Sciatic nerve (tissue), 2 donors: ENCODE measurements at places on chromosomes 11 and 22.

- no peak for DNase-seq
Observed at GRCh38 chr11:59559886-59560285, 48.5 kb downstream of the OR4D9 start.

- DNase-seq: peak; percentile 84
Observed at GRCh38 chr11:109960831-109961230, 132.4 kb upstream of the ZC3H12C start.

DNA sequence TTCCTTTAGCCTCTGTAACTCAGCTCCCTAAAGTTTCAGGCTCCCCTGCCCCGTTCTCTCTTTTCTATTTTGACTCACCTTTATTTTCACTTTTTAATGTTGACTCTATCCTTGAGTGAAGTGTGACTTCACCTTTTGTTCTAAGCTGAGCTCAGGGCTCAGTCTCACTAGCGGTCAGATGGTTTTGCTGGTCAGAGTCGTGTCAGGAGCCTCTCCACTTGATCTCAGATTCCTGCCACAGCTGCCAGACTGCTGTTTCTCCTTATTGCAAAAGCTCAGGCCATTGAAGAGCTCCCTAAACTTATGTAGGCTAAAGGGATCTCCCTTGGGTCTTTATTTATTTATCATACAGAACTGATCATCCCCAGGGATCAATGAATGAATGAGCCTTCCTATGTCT, 13.7 kb upstream of the POU2AF2 start:
- no peak for DNase-seq

DNA sequence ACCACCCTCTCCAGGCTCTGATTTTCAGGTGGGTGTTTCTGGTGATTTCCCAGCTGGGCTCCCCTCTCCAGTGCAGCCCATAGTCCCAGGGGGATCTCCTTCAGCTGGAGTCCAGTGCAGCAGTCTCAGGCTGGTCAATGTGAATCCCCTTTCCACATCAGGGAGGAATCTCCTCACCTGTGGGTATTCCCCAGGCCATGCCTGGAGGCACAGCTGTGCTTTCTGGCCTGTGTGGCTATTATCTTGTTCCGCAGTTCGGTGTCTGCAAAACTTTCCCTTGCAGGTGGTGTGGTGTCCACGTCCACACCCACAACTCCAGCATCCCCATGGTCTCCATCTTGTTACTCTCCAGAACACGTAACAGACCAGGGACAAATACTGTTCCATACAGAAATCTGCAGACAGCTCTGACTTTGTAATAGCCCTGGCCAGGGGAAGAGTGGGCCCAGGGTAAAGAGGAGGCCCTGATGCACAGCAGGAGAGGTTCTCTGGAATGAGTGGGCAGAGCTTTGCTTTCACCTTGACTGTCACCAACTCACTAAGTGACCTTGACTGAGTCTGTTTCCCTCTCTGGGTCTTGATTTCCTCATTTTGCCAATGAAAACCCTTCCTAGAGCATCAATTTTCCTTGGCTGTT, 183.2 kb downstream of the CSNK2A3 start:
- DNase-seq: no peak

GRCh38 chr11:77126861-77127234, 1.2 kb upstream of the MYO7A start:
- DNase-seq: no peak

DNA sequence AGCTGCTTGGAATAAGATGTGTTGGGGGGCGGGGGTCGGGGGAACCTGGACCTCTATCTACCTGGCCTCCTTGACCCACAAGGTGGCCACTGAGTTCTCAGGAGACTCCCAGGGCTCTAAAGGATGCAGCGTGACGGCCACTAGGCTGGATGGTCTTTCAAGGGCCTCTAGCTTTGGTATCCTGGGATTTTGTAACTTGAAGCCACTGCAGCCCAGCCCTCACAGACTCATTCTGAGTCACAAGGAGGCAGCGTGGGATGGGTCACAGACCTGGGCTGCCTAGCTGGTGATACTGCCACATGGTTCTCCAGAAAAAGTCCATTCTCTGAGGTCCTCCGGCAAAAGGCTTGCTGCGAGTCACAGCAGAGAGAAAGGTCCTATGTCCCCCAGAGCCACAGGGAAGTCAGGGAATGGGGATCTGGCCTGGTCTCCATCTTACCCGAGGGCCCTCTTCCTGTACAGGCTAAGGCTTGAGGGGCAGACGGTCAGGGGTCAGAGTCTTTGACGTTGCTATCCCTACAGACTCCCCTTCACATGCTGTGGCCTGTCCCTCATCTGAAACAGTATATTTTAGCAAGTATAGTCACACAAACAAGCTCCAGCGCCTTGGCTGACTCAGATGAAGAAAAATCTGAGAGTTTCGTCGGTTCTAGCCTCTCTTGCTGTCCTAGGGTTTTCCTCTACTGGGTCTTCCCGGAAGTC, 52.4 kb downstream of the KCNC1 start:
- DNase-seq: no peak

DNA sequence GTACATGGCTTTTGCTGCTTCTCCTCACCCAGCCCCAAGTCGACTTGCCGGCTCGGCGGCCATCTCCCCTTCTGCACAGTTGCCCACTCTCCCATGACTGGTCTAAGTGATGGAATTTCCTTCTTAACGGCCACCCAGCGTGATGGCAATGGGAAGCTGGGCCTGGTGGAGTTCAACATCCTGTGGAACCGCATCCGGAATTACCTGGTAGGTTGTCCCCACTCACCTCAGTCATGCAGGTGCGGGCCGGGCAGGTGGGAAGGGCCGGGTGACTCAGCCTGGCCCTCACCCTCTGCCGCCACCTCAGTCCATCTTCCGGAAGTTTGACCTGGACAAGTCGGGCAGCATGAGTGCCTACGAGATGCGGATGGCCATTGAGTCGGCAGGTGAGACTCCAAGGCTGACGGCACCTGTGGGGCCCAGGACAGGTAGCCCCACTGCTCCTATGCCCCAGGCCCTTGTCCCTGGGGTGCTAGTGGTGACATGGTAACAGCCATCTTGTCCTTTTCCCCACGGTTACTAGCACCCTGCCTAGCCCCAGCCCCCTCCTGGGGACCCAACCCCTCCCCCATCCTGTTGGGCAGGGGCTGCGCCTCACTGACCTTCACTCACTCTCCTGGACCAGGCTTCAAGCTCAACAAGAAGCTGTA, 28.1 kb downstream of the CAPN1 start:
- peak; percentile 49 for DNase-seq

GRCh38 chr11:75673977-75674582, 5.2 kb upstream of the MAP6 start:
- DNase-seq: no peak

DNA sequence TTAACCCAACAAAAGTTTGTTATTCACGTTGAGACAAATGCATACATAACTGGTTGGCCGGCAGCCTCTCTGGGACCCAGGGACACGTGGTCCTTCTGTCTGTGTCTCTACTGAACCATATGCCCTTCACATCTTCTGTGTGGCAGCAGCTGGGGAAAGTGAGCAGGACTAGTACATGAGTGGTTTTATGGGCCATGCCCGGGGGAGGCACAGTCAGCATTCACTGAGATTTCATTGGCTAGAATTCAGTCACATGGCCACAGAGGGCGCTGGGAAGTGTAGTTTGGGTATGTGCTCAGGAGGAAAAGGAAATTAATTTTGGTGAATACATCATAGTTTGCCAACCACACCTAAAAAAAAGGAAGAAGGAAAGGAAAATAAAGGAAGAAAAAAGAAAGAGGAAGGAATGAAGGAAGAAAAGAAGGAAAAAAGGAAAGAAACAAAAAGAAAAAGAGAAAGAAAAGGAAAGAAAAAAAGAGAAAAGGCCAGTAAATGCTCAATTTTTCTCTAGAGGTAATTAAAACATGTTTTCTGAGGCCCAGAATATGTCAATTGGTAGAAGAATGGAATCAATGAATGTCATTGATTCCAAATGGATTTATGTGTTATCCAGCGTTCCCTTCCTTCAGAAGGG, 55.9 kb upstream of the KIRREL3 start:
- no peak for DNase-seq

GRCh38 chr11:119739021-119739703, 10.2 kb upstream of the NECTIN1 start:
- DNase-seq: no peak

DNA sequence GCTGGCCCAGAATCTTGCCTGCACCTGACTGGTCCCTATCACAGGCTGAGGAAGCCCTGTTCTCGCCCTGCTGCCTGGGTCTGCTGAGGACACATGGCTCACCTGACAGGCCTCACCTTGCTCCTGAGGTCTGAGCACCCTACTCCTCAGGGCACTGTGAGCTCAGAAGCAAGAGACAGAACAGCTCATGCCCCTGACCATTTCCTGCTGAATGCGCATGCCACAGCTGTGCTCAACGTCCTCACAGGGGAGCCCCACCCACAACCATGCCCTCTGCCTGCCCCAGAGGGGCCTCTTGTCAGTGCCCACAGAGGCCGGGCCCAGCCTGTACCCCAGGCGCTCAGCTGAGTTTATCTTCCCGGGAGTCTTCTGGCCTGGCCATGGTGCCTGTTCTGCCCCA, 2.8 kb upstream of the TSPO start:
- no peak for DNase-seq
